Activated CD4-positive, alpha-beta T cell treated with anti-CD3 and anti-CD28 coated beads, Interleukin-2, amount 50 U/mL, for 24 hours (primary cell): ENCODE measurements at places on chromosomes 16 and 17.

DNA sequence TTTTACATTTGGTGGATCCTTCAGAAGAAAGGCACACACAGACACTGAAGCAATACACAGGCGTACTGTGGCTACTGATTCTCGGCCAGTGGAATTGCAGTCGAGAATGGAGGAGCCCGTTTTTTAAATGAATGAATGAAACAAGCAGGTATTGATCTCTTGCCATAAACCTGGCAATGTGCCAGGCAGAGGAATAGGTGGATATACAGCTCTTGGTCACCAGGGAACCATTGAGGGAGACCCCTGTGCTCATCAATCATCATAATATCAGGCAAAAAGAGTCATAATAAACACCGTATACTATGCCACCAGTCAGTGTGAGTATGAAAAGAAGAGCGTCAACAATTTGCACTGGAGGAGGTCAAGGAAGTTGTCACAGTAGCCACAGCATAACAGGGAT is 140.3 kb upstream of the FOXF1 start:
- DNase-seq = no peak

- DNase-seq = peak; percentile 3
Measured at GRCh38 chr16:1645914-1646525, 32.1 kb upstream of the JPT2 start.

DNA sequence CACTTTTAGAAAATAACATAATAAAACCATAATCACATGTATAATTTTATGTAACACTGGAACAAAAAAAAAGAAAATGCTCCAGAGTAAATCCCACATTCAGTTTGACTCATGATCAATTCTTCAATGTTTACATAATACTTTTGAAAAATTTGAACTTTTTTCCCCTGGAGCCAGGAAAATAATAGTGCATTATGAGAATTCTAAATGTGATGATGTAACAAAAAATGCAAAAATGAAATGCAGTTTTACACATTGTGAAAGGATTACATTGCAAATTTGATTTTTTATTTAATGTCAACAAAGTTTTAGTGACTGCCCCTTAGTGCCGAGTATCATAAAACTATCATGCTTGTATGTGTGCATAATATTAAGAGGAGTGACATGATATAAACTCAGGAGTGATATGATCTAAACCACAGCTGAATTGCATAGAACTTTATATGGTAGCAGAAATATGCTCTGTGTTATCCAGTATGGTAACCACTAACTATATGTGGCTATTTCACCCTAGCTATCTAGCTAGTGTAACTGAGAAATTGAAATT is 238.2 kb downstream of the CDH8 start:
- no peak for DNase-seq

DNA sequence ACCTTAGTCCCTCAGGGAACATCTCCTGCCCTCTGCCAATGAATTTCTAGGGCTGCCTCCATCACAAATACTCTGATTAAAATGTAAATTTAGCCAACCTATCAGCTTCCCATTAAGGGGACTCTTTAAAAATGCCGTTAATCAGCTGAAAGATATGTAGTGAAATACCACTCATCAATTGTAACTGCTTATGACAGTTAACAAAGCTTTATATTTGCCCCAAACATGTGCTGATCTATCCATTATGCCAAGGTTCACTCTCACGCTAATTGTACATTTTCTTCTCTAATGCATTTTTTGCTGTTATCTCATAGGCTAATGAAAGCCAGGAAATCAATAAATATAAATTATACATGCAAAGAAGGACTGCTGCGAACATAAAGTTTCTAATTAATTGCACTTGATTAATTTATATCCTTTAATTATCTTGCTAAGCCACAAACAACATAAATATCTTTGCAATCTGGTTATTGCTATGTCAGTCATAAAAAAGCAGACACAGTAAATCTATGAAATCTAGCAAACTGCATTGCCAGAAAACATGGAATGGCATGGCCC is 601.4 kb upstream of the SALL1 start:
- no peak for DNase-seq

- peak; percentile 52 for DNase-seq
Measured at GRCh38 chr17:47203984-47204721, 5.0 kb upstream of the MYL4 start.

GRCh38 chr17:61524319-61524718 is 66.7 kb downstream of the NACA2 start:
- no peak for DNase-seq

DNA sequence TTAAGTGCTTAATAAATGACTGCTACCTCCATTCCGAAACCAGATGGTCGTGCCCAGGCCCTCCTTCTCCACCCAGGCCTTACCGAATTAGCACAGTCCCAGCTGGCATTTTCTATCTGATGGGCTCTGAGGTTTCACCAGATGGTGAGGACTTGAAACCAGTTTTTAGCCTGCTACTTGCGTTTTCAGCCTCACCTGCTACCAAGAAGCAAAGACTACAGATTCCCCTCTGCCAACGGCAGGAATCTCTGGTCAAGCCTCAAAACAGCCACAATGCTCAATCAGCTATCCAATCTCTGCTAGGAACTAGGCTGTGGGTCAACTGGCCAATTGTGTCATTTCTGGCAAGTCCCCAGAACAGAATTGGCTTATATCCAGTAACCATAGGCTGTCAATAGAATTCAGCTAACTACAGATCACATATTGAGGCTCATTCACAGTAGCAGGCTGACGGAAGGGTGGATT is 11.7 kb downstream of the PECAM1 start:
- no peak for DNase-seq

- DNase-seq = no peak
Measured at GRCh38 chr16:54503011-54503855, 216.6 kb upstream of the IRX3 start.

DNA sequence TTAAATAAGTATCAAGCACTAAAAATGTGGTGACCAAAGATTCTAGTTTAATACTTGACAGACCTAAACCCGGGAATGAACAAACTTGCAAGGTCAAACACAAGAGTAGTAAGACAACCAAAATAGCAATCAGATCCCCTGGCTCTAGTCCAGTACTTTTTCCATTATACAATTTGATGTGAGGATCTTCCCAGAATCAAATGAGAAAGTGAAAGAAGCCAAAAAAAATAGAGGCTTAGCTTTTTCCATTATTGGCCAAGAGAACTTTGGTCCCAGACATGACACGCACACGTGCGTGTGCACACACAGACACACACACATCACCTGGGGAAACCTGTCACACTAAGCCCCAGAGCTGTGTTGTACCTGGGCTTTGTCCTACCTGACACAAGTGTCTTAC is 300.6 kb upstream of the CDH5 start:
- no peak for DNase-seq

DNA sequence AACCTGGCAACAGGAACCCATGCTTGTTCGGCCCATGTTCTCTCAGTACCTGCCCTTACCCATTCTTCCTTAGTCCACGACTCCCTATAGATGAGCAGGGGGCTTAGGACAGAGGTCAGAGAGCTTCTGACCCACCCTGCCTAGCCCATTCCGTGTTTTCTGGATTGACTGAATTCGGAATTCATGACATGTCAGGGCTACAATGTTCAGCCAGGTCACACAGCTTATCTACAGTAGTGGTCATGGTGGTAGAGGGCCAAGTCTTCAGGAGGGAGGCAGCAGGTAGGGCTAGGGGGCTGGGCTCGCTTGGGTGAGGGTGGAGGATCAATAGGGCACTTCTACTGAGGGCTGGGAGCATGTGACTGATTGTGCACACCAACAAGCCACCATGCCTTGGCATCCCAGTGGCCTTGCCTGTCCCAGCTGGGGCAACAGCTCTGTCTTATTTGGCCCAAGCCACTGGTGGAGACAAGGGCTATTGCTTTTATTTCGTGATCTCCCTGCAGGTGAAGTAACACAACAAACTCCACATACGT is 3.1 kb downstream of the HEXIM2 start:
- no peak for DNase-seq

GRCh38 chr17:38620551-38621277 is 15.0 kb upstream of the SRCIN1 start:
- no peak for DNase-seq

- DNase-seq = no peak
Measured at GRCh38 chr16:68242926-68243858, 2.0 kb upstream of the PLA2G15 start.

DNA sequence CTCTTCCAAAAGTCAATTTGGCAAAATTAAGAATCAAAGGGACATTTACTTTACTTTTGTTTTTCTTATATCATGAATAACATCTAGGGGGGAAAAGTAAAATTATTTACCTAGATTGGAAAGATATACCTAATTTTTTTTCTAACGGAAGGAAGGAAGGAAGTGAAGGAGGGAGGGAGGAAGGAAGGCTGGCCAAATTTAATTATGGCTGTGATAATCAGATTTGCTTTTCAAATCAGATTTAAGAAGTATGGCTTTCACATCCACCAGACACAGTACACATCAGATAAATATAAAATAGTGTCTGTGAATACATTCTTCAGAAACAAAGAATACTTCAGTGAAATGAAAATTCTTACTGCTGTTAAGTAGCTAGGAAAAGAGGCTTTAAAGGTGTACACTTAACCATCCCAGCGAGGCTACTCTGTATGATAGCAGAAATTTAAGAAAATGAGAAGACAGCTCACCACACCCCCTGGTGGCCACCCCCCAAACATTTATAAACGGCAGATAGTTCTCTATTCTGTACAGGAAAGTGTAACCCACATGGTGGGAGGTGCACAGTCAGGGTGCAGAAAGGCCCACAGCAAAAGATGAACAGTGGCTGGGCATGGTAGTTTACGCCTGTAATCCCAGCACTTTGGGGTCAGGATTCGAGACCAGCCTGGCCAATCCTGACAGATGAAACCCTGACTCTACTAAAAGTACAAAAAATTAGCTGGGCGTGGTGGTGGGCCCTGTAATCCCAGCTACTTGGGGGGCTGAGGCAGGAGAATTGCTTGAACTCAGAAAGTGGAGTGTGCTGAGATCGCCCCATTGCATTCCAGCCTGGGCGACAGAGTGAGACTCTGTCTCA is 150.8 kb downstream of the SSH2 start:
- peak; percentile 75 for DNase-seq
